ENCODE measurements at places on chromosomes 12 and 14.

DNA sequence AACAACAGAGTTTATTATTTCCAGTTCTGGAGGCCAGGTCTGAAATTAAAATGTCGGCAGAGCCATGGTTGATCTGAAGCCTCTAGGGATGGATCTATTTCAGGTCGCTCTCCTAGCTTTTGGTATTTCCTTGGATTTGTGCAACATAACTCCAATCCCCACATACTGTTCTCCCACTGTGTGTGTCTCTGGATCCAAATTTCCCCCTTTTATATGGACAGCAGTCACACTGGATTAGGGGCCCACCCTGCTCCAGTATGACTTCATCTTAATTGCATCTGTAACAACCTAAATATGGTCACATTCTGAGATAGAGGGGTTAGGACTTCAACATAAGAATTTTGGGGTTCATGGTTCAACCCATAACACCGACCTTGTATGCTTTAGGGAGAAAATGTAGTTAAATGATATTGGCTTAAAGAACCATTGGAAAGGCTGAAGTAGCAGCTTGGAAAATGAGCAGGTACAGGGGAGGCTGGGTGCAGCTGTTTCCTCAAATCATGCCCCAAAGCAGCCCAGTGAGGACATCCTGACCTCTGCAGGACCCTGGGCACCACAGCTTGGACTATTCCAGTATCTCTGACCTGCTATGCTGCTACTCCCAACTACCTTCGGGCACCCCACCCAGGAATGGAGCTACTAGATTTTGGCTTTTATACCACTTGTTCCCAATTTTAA, 13.9 kb upstream of the MDM2 start:
- DNase-seq = no peak

GRCh38 chr12:6941267-6941666, 2.3 kb upstream of the RNU7-1 start:
- DNase-seq = no peak

- DNase-seq = no peak
Observed at GRCh38 chr12:99146185-99146584, 501.1 kb downstream of the APAF1 start.

GRCh38 chr12:25855716-25856115, 102.8 kb upstream of the RASSF8 start:
- no peak for DNase-seq

GRCh38 chr12:107368586-107368985, 275.2 kb upstream of the CRY1 start:
- DNase-seq = no peak

DNA sequence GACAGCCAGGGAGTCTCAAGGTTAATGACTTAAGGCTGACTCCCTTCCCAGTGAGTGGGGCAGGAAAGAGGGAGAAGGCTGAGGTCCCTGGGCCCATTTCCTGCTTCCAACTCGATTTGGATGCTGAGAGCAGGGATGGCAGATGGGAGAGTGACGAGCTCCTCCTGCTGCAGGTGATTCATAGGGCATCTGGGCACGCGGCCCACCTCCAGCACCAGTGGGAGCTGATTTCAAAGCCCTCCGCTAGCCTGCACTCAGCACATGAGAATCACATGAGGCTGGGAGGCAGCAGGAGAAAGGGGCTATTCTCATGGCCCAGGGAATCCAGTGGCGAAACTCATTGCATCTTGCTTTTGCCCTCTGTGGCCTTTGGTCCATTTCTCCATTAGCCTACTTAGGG, 90.8 kb downstream of the SSPN start:
- no peak for DNase-seq

DNA sequence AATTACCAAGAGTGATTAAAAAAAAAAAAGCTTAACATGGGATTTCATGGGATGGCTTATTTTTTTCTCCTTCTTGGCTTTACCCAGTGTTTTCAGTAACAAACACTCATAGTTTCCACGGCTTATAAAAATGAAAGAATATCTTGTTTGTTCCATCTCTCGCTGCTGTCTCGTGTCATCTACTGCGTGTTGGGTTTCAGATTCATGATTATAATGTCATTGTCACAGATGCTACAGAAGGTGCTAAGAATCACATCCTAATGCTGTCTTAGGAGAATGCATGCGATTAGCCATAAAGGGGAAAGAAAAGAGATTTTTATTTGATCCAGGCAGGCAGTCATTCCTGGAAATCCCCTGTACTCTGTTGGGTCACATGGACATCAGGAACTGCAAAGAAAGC, 1267.6 kb upstream of the TMEM132C start:
- no peak for DNase-seq

- DNase-seq = no peak
Observed at GRCh38 chr14:93156693-93157369, 27.9 kb downstream of the MOAP1 start.

DNA sequence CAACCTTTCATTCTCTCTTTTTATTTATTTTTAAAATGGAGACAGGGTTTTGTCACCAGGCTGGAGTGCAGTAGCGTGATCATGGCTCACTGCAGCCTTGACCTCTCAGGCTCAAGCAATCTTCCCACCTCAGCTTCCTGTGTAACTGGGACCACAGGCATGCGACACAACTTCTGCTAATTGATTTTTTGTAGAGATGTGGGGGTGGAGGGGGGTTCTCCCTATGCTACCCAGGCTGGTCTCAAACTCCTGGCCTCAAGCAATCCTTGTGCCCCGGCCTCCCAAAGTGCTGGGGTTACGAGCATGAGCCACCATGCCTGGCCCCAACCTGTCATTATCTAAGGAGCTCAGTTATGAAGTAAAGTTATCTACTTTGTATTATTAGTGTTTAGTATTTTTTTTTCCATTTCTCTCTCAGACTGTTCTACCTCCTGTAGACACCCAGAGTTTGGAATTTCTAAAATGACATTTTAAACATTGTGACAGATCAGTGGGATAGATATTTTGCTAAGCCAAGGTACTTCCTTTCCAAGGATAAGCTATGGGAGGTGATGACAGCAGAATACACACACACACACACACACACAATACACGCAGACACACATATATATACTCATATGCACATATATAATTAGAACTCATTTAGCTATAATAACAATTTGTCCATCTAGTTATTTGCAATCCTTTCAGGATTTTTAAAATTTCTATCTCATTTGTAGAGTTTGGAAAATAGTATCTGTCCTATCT, 2.1 kb upstream of the USP44 start:
- no peak for DNase-seq

DNA sequence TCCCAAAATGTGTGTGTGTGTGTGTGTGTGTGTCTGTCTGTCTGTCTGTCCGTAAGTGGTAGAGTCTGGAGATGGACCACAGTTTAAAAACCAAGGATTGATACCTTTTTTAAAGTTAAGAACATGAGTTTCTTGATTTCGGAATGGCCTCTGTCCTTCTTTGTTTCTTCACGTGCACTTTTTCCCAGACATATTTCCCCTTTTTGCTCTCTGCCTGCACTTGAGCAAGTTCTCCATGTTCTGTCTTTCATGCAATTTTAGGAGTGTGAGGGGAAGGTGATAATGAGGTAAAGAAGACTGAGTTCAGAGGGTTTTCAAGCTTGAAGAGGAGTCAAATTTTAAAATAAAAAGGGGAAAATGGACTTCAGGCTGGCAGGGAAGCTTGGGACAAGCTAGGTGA, 12.7 kb downstream of the OLR1 start:
- DNase-seq = no peak

Measured in NCI-H2081 (cell line).